NK-92 treated with Interleukin-12 subunit alpha and Interleukin-12 subunit beta, amount 100 ng/mL, for 24 hours (cell line): ENCODE measurements at places on chromosomes 6 and 20.

- DNase-seq, result no peak
Measured at GRCh38 chr6:108442770-108443520, 117.8 kb upstream of the FOXO3 start.

DNA sequence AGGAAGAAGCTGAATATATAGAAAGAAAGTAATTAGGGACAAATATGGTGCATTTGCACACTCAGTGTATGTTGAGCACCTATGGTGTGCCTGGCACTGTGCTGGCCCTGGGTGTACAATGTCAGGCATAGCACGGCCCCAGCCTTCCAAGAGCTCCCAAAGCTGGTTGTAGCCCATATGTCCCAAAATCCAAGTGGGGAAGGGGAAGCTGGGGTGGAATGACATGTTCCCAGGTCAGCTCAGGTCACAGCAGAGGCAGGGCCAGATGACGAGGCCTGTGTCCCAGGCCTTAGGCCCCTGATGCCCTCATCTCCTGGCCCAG lies 170.0 kb downstream of the VEGFA start:
- no peak for DNase-seq

- no peak for DNase-seq
Measured at GRCh38 chr20:62786157-62786556, 10.1 kb upstream of the MRGBP start.

DNA sequence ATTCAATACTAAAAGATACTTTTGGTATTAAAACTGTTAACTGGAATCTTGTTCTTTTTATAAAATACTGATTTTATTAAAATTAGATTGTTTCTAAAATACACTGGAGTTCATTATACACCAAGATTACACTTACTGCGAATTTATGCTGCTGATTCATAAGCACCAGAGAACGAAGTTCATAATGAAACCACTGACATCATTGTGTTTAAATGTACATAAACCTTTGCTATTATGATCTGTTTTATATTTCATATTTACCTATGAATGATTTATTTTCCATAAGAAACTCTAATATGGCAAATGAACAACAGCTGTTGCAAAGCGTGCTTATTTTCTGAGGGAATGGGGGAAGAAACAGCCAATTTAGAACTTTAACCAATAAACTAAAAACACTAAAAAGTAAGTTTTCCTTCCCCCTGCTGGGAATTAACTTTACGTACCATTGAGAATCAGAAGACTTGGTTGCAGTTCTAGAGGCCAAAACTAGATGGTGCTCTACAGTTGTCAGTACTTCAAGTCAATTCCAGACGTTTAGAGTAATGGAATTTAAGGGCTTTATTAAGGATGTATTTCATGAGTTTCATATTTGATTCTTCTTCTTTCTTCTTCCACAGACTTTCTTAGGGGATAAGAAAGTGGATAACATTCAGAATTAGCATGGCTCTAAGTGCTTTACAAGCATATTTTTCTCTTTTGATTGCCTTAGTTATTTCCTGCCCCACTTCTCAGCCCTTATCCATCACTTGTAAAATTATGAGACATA lies 30.8 kb upstream of the COL19A1 start:
- no peak for DNase-seq

- DNase-seq, result no peak
Measured at GRCh38 chr6:91683240-91683639, 1096.4 kb upstream of the MAP3K7 start.

DNA sequence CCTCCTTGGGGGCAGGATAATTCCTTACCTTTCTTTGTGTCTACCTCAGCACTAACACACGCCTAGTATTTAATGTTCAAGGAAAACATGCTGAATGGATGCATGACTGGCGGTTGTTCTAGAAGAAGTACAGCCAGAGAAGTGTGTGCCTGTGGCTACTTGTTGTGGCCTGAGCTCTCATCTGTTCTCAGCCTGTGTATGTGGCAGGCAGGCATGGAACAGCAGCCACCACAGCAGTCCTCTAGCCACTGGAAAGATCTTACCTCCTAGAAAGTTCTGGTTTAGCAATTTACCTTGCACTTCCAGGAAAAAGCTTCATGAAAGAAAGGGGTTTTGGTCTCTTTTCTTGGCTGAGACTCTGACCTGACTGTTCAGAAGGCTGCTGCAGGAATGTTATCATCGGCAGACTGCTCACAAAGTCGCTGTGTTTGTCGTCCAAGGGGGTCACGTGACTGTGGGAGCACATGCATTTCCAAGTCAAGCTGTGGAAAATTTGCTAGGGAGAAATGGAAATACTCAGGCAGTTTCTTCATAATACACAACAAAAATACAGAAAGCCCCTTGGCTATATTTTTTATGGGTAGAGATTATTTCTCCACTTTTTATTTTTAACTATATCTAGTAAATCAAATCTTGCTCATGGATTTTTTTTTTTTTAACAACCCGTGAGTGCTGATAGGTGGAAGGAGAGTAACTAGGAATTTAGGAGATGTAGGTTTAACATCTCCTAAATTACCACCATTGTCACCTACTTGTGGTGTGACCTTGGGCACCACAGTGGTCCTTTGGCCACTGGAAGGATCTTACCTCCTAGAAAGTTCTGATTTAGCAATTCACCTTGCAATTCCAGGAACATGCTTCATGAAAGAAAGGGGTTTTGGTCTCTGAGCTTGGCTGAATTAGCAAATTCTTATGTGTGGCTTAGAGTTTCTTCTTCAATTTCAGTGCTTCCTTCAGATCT lies 110.8 kb upstream of the GPR6 start:
- no peak for DNase-seq

DNA sequence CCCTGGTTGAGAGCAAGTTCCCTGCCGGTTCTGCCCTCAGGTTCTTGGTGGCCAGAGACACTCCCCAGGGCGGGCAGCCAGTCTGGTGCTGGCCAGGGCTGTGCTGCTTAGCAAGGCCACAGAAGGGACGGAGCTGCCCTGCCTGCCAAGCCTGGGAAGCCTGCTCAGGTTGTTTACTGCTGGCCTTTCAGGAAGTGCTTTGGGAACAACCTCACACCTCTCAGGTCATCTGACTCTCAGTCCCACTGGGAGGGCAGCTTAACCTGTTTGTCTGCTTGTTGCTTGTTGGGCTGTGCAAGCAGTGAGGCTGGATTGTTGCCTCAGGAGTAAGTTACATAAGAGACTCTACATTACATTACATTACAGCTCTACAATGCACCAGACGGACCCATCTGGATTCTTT lies 75.8 kb upstream of the AFDN start:
- DNase-seq, result no peak

- no peak for DNase-seq
Measured at GRCh38 chr6:4743062-4743461, 33.1 kb upstream of the CDYL start.

- no peak for DNase-seq
Measured at GRCh38 chr6:99745651-99746050, 139.0 kb downstream of the PRDM13 start.

DNA sequence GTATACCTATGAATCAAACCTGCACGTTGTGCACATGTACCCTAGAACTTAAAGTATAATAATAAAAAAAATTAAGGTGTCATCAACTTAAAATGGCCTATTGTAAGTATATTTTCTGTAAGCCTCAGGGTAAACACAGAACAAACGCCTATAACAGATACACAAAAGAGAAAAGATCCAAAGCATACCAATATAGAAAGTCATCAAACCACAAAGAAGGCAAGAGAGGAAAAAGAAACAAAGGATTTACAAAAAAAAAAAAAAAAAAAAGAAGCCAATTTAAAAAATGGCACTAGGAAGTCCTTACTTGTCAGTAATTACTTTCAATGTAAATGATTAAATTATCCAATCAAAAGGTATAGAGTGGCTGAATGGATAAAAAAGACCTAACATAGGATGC lies 24.6 kb upstream of the ASF1A start:
- no peak for DNase-seq

DNA sequence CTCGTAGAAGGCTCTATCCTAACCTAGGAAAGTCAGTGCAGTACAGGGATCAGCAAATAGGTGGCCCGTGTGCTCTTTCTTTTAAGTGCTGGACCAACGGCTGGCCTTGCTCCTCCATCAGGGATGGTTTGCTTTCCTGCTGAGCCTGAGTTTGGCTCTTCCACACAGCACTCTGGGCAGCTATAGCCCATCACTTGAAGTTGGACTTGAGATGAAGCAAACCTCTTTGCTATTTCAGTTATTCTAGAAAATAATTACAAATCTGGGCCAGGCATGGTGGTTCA lies 66.9 kb upstream of the KCNK16 start:
- no peak for DNase-seq

DNA sequence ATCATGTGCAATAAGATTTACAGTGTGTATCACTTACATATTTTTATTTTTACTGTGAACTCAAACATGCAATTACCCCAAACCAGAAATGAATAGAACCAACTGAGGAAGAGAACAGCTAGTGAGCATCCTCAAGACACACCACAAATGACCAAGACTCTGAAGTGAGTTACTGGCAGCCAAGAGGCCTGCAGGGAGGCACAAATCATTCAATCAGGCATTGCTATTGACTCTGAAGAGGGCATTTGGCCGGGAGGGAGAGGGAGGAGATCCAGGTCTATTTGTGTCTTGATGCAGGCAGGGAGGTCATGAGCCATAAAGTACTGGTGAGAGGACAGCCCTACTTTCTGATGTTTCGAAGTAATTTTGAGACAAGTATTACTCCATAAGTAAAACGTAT lies 257.7 kb downstream of the BCKDHB start:
- DNase-seq, result no peak

DNA sequence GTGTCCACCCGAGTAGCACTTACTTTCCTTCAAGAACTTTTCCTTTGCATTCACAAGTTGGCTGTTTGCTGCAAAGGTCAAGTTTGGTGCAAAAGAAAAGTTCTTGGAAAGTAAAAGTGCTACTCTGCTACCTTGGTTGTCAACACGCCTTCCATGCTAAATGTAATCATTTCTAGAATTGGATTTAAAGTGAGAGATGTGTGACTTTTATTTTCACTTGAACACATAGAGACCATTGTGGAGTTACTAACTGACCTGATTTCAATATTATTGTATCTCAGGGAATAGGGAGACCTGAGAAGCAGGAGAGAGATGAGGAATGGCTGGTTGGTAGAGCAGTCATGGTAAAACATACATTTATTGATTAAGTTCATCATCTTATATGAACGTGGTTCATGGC lies 49.7 kb upstream of the IFNGR1 start:
- no peak for DNase-seq

- no peak for DNase-seq
Measured at GRCh38 chr6:35044145-35044745, 96.9 kb downstream of the TCP11 start.

DNA sequence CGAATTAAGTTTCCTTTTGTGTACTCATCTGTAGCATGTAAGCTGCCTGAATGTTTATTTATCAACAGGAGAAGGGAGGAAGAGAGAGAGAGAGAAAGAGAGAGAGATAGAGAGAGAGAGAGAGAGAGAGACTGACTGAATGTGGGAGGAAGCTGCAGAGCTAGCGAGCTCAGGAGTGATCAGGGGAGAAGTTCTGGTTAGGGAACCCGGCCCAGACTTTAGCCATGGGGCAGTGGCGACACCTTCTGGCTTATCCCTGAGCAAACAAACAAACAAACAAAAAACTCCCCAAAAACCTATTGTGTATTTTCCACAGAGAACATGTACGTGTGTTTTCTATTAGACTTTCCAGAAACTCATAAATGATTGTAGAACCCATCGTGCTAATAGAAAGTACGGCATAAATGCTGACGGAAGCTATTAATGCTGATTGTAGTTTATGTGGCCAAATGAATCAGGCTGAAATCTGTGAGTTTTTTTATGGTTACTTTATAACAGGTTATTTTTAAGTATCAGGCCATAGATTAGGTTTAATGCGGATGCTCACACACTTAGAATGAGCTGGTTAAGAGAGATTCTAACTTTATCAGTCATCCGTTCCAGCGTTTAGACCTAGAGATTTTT lies 92.8 kb downstream of the CLIC5 start:
- DNase-seq, result peak; percentile 73

- no peak for DNase-seq
Measured at GRCh38 chr6:120569714-120570113, 764.6 kb downstream of the TBC1D32 start.

- no peak for DNase-seq
Measured at GRCh38 chr6:30757261-30757904, 13.0 kb upstream of the IER3 start.

- no peak for DNase-seq
Measured at GRCh38 chr20:52179331-52180179, 12.0 kb downstream of the ZFP64 start.

- no peak for DNase-seq
Measured at GRCh38 chr6:102766963-102767362, 1373.5 kb downstream of the GRIK2 start.

DNA sequence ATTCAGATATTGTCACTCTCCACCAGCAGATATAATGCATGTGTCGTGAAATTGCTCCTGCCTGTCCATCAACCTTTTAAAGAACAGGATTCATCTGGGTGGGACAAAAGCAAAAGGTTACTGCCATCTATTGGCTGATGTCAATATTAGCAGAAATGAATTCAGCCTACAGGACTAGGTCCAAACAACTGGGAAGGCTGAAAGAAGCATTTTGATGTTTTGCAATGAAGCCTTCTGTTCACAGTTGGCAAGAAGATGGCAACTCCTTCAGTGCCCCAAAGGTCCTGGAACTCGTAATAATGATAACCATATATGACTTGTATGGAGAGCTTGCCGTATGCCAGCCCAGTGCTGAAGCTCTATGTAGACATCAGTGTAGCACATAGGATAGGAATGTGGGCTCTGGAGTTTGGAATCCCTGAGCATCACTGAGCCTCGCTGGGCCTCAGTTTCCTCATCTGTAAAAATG lies 7.5 kb downstream of the BCAS1 start:
- DNase-seq, result no peak

DNA sequence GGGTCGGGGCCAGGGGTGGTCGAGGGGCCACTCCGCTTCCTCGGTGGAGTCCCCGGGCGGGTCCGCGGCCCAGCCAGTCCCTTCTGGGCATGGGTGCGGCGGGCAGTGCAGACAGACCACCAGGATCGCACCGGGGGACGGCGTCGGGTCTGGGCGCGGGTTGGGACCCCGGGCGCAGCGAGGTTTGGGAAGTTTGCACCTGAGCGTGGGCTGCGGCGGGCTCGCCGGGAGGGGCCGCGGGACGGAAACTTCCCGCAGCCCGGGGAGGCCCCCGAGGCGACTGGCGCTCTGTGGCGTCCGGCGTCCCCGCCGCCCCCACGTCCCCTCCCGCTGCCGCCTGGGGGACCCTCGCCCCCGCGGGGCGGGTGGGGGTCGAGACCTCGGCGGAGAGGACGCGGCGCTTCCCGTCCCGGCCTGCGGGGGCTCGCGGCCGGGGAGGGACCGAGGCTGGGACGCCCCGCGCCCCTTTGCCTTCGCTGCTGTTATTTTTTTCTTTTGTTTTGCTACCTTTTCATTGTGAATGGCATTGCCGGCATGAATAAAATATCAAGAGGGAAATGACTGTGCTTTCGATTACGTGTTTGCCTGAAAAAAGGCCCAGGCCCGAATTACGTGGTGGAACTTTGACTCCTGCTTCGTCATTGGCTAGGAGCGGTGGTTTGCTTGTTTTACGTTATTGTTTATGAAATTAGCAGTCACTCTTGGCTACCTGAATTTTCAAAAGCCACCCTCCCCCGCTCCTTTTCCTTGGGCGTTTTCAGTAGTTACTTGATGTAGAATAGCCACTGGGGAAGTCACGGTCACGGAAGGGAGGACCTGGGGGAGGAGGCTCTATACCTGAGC lies 703 bp downstream of the SNX9 start:
- DNase-seq, result no peak
